Progenitor cell of endocrine pancreas (in vitro differentiated cells): ENCODE measurements at places on chromosomes 7 and 10. TPM values are rescaled to one million over a fixed set of nuclear protein-coding genes. Genes with fewer than 3 reads are reported as not detected.

Gene RAMP3
- total RNA-seq, result not detected in 2 replicates

Gene PYROXD2
- 13.3 and 15.8 TPM in 2 replicates for total RNA-seq

Gene CLCN1
- 0.09 and 0.14 TPM in 2 replicates for total RNA-seq

Gene LRRTM3
- total RNA-seq, result not detected in 2 replicates

Gene LIPM
- total RNA-seq, result not detected in 2 replicates

Gene CHAT
- 0.36 TPM in 1 of 2 replicates, not detected in the other for total RNA-seq

Gene ADCY1
- total RNA-seq, result 11.3 and 13.6 TPM in 2 replicates

Gene SPAM1
- total RNA-seq, result not detected in 2 replicates

Gene C10orf53
- total RNA-seq, result not detected in 2 replicates

Gene SDK1
- 37.6 and 39.6 TPM in 2 replicates for total RNA-seq

Gene DNAJC12
- total RNA-seq, result 5.9 and 6.1 TPM in 2 replicates

Gene MCMBP
- total RNA-seq, result 44.9 and 47.0 TPM in 2 replicates

Gene DENND2A
- total RNA-seq, result 32.0 and 39.8 TPM in 2 replicates

Gene EBLN1
- total RNA-seq, result not detected in 2 replicates

Gene KIAA1549
- 43.1 and 45.8 TPM in 2 replicates for total RNA-seq

Gene CFAP46
- total RNA-seq, result 12.5 and 15.4 TPM in 2 replicates

Gene CCL24
- not detected in 2 replicates for total RNA-seq

Gene NOS3
- total RNA-seq, result 0.74 and 1.1 TPM in 2 replicates

Gene HSPA12A
- total RNA-seq, result 9.1 and 10.3 TPM in 2 replicates

Gene PLXNA4
- total RNA-seq, result 0.38 and 0.40 TPM in 2 replicates

Gene SOSTDC1
- 0.41 and 0.73 TPM in 2 replicates for total RNA-seq

Gene SH2D4B
- total RNA-seq, result 0.11 and 0.12 TPM in 2 replicates

Gene PDZD7
- 0.29 and 0.84 TPM in 2 replicates for total RNA-seq

Gene C7orf57
- not detected in 2 replicates for total RNA-seq

Gene NAT16
- not detected in 2 replicates for total RNA-seq

Gene OR2A12
- total RNA-seq, result not detected in 2 replicates

Gene PIK3AP1
- 40.0 TPM in 2 replicates for total RNA-seq
